Mammary microvascular endothelial cell (primary cell): ENCODE measurements at places on chromosomes 2 and 18. TPM values are rescaled to one million over a fixed set of nuclear protein-coding genes. Genes with fewer than 3 reads are reported as not detected.

The ZNF892 gene
- 2.5 and 2.6 TPM in 2 replicates for total RNA-seq

The BCL11A gene
- 0.13 and 0.30 TPM in 2 replicates for total RNA-seq

The SPP2 gene
- not detected in 2 replicates for total RNA-seq

The SPOPL gene
- total RNA-seq: 5.8 and 7.1 TPM in 2 replicates

The SERPINB8 gene
- total RNA-seq: 23.3 and 24.1 TPM in 2 replicates

The TMEM163 gene
- total RNA-seq: 0.44 and 0.53 TPM in 2 replicates

The NOSTRIN gene
- 11.0 and 14.2 TPM in 2 replicates for total RNA-seq

The RIT2 gene
- total RNA-seq: not detected in 2 replicates

The SCLY gene
- 22.4 and 24.3 TPM in 2 replicates for total RNA-seq

The CNGA3 gene
- total RNA-seq: 0.05 TPM in 1 of 2 replicates, not detected in the other

The TUBB8B gene
- not detected in 2 replicates for total RNA-seq

The ASAP2 gene
- total RNA-seq: 20.7 and 23.4 TPM in 2 replicates

The HNMT gene
- 1.4 and 5.5 TPM in 2 replicates for total RNA-seq

The ERICH2 gene
- not detected in 2 replicates for total RNA-seq

The ADGRF3 gene
- total RNA-seq: 0.05 and 0.20 TPM in 2 replicates

The CASP8 gene
- total RNA-seq: 21.0 and 22.8 TPM in 2 replicates

The FAM161A gene
- 1.5 and 1.7 TPM in 2 replicates for total RNA-seq

The UGT1A8 gene
- not detected in 2 replicates for total RNA-seq

The MYL1 gene
- not detected in 2 replicates for total RNA-seq

The EPG5 gene
- total RNA-seq: 22.3 and 25.5 TPM in 2 replicates

The DOCK10 gene
- 5.8 and 6.3 TPM in 2 replicates for total RNA-seq

The TFCP2L1 gene
- not detected in 2 replicates for total RNA-seq

The BBS5 gene
- total RNA-seq: 3.5 and 3.7 TPM in 2 replicates

The HMSD gene
- total RNA-seq: not detected in 2 replicates

The SUCLG1 gene
- total RNA-seq: 68.0 and 74.3 TPM in 2 replicates

The CAPN14 gene
- total RNA-seq: not detected in 2 replicates

The BOK gene
- 111 TPM in 2 replicates for total RNA-seq

The ASPRV1 gene
- 0.10 and 0.20 TPM in 2 replicates for total RNA-seq

The C18orf54 gene
- total RNA-seq: 6.9 and 8.0 TPM in 2 replicates
